Breast epithelium (tissue), 4 donors: ENCODE measurements at places on chromosomes 3 and 15. TPM values are rescaled to one million over a fixed set of nuclear protein-coding genes. Genes with fewer than 3 reads are reported as not detected.
A peak's percentile ranks its signal among the peaks of the same experiment; 100 is the strongest.

The C3orf52 gene
- 0.64 TPM for total RNA-seq

- no peaks in the 10 kb centered on the region for H3K27me3 ChIP-seq
- no peak for DNase-seq
- H3K27ac ChIP-seq: no peak overlapping the region
- H3K4me1 ChIP-seq: no peaks in the 10 kb centered on the region
- no peak overlapping the region for H3K4me3 ChIP-seq
Observed at GRCh38 chr15:72559781-72560180, 85.7 kb downstream of the ARIH1 start.

DNA sequence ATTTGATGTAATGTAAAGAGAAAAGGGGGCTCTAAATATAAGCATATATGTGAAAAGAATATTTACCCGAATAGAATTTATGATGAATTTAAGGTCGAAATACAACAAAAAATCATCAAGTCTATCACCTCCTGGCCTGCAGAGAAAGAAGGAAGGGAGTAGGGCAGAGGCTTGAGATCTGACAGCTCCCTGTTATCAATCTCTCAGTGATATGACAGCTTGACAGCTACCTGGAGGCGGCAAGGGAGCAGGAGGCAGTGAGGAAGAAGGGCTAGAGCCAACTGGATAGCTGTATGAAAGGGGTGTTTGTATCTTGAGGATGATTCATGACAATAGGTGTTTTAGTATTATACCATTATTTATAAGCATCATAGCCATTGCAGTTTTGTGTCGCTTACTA lies 299.8 kb upstream of the DNAJC19 start:
- H3K27ac ChIP-seq: no peak overlapping the region
- H3K4me1 ChIP-seq: no peaks in the 10 kb centered on the region
- H3K36me3 ChIP-seq: no peaks in the 10 kb centered on the region

GRCh38 chr3:151084893-151085226 lies 604 bp upstream of the MED12L start:
- DNase-seq: no peak
- no peak overlapping the region for H3K27ac ChIP-seq
- no peaks in the 10 kb centered on the region for H3K36me3 ChIP-seq
- H3K4me1 ChIP-seq: no peaks in the 10 kb centered on the region

The KLHDC8B gene
- total RNA-seq: 106 TPM

GRCh38 chr3:180179562-180179961 lies 142.8 kb upstream of the PEX5L start:
- DNase-seq: no peak
- no peaks in the 10 kb centered on the region for H3K27me3 ChIP-seq
- no peaks in the 10 kb centered on the region for H3K36me3 ChIP-seq

- DNase-seq: no peak
- H3K27me3 ChIP-seq: no peaks in the 10 kb centered on the region
- no peaks in the 10 kb centered on the region for H3K36me3 ChIP-seq
- no peak overlapping the region for H3K27ac ChIP-seq
Observed at GRCh38 chr3:190455828-190456227, 6.1 kb upstream of the TMEM207 start.

DNA sequence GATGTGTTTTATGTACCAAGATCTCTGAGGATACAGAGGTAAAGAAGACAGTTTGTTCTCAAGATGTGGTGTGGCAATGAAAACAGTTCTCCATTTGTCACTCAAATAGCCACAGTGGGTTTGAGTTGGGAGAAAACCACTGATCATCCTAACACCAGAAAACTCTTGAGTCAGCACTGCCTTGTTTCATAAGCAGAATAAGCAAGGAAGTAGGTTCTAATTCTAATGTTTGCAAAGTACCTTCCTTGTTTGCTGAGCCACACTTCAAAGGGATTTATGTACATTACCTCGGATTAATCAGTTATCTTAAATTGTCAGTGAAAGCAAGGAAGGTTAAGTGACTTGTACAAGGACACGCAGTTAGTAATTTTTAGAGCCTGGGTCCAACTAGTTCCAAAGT lies 107.8 kb upstream of the BOC start:
- DNase-seq: no peak
- no peak overlapping the region for H3K27ac ChIP-seq
- H3K36me3 ChIP-seq: no peaks in the 10 kb centered on the region
- H3K27me3 ChIP-seq: no peaks in the 10 kb centered on the region
- no peaks in the 10 kb centered on the region for H3K4me1 ChIP-seq

DNA sequence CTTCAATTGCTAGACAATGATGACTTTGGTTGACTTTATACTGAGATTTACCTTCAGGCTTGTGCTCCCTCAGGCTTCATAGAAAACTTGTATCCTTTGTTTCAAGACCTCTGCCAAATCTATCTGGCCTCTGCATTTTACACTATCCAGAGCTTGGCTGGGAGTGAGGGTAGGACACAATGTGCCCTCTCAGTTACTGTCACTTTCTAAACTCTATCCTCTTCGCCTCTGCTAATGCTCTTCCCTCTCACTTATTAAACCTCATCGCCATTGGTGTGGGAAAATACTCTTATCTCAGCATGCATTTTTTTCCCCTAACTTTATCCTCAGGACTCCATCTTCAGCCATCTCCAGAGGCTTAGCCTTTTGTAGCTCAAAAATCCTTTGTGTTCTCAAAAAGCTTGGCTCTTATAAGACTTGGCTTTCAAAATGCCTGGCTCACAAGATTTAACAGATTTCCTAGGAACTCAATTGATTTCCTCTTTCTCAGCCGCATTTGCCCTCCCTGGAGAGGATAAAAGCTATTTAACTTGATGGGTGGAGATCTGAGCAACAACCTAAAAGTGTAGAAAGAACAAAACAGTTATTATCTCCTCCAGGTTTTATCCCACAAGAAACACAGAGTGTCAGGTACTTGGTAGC lies 28.3 kb downstream of the SUCNR1 start:
- no peak overlapping the region for H3K4me3 ChIP-seq
- no peaks in the 10 kb centered on the region for H3K27me3 ChIP-seq
- no peaks in the 10 kb centered on the region for H3K36me3 ChIP-seq
- H3K27ac ChIP-seq: no peak overlapping the region

- no peaks in the 10 kb centered on the region for H3K27me3 ChIP-seq
- no peaks in the 10 kb centered on the region for H3K36me3 ChIP-seq
- DNase-seq: no peak
- H3K4me3 ChIP-seq: no peak overlapping the region
Observed at GRCh38 chr3:72259755-72260587, 475.0 kb upstream of the PROK2 start.

The WDR72 gene
- total RNA-seq: not detected

DNA sequence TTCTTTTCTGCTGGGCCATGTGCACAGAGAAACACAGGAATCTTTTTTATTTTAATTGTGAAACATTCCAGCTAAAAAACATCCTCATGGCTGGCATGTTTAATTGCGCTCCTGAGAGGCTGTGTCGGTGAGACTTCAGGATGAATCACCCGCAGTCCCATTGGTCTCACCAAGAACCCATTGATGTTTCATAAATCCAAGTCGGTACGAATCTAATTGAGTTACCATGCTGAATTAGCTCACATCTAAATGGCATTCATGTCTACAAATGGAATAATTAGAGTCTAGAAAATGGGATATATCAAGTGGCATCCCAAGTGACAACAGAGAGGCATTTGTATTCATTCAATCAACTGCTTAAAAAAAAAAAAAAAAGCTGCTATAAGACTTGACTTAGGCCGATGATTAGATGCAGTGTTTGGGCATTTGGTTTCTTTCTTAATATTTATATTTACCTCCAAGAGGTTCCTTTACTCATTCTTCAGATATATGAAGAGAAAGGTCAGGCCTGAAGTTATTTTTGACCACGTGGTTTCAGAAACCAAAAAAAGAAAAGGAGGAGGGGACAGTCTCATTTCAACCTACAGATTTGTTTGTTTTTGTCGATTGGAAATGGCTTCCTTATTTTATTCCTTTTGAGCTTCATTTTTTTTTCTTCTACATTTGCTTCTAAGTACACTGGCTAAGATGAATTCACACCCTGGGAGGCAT lies 79.1 kb upstream of the FOXB1 start:
- no peak for DNase-seq
- no peaks in the 10 kb centered on the region for H3K27me3 ChIP-seq
- no peak overlapping the region for H3K4me3 ChIP-seq
- H3K27ac ChIP-seq: no peak overlapping the region
- no peaks in the 10 kb centered on the region for H3K4me1 ChIP-seq

- H3K4me1 ChIP-seq: no peaks in the 10 kb centered on the region
- no peak for DNase-seq
- H3K27me3 ChIP-seq: no peaks in the 10 kb centered on the region
- H3K4me3 ChIP-seq: no peak overlapping the region
Observed at GRCh38 chr3:49222002-49222401, 50.6 kb downstream of the KLHDC8B start.

DNA sequence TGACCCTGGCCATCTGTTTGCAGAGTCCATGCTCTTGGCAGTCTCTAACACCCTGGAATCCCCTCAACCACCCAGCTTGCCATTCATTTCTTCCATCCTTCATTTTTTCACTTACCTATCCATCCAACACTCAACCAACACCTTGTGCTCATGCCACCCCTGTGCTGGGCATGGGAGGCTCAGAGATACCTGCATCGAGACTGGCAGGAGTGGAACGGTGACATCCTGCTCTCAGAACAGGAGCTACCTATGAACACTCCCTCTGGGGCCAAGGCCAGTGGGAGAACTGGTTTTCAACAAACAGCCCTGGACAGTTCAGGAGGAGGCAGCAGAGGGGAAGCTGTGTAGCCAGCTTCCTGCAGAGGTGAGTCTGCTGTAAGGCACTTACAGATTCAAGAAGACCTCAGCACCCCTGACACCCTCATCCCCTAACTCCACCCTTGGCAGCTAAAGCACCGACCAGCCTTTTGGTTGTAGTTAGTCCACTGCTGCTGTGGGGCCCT lies 19.5 kb upstream of the ATP2B2 start:
- no peak for DNase-seq
- H3K4me3 ChIP-seq: no peak overlapping the region
- H3K27me3 ChIP-seq: no peaks in the 10 kb centered on the region
- H3K4me1 ChIP-seq: no peaks in the 10 kb centered on the region
- no peak overlapping the region for H3K27ac ChIP-seq
- H3K36me3 ChIP-seq: no peaks in the 10 kb centered on the region

The APPL1 gene
- 58.3 TPM for total RNA-seq

DNA sequence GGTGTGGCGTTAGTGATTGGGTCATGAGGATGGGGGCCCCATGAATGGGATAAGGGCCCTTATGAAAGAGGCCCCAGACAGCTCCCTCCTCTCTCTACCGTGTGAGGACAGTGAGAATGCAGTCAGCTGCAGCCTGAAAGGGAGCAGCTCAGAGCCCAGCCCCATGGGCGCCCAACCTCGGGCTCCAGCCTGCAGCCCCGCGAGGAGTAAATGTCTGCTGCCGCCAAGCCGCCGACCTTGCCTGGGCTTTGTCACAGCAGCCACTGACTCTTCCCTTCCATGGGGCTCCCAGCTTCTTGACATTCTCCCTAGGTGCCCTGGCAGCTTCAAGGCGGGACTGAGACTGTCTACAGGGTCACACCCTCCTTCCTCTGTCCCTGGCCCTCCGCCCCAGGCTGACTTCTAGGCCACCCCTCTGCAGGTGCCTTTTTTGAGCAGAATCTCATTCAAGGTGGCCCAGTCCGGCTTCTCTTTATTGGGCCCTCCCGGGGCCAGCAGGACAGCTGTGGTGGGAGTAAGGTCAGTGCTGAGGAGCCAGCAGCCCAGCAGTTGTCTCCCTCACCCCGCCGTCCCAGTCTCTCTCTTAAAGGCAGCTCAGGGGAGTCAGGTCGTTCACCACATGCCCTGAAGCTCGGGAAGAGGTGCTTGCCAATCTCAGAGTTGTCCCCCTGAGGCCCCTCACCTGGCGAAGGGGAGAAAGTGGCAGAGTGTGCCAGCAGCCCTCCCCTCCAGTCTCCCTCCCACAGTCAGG lies 18.7 kb upstream of the PRR20G start:
- H3K27ac ChIP-seq: no peak overlapping the region
- H3K36me3 ChIP-seq: no peaks in the 10 kb centered on the region
- H3K27me3 ChIP-seq: no peaks in the 10 kb centered on the region
- no peaks in the 10 kb centered on the region for H3K4me1 ChIP-seq
- H3K4me3 ChIP-seq: no peak overlapping the region

The TM4SF1 gene
- total RNA-seq: 48.5 TPM

GRCh38 chr3:167978071-167978470 lies 117.7 kb downstream of the GOLIM4 start:
- no peaks in the 10 kb centered on the region for H3K36me3 ChIP-seq
- no peak for DNase-seq
- H3K4me3 ChIP-seq: no peak overlapping the region
- H3K4me1 ChIP-seq: no peaks in the 10 kb centered on the region
- no peak overlapping the region for H3K27ac ChIP-seq

- DNase-seq: no peak
- no peak overlapping the region for H3K27ac ChIP-seq
- H3K27me3 ChIP-seq: no peaks in the 10 kb centered on the region
- H3K36me3 ChIP-seq: no peaks in the 10 kb centered on the region
- no peak overlapping the region for H3K4me3 ChIP-seq
Observed at GRCh38 chr3:149266736-149267135, 45.1 kb upstream of the CP start.

The FES gene
- total RNA-seq: 41.4 TPM

- H3K4me3 ChIP-seq: no peak overlapping the region
- DNase-seq: no peak
- no peaks in the 10 kb centered on the region for H3K36me3 ChIP-seq
Observed at GRCh38 chr3:123480428-123480827, 31.5 kb upstream of the ADCY5 start.

DNA sequence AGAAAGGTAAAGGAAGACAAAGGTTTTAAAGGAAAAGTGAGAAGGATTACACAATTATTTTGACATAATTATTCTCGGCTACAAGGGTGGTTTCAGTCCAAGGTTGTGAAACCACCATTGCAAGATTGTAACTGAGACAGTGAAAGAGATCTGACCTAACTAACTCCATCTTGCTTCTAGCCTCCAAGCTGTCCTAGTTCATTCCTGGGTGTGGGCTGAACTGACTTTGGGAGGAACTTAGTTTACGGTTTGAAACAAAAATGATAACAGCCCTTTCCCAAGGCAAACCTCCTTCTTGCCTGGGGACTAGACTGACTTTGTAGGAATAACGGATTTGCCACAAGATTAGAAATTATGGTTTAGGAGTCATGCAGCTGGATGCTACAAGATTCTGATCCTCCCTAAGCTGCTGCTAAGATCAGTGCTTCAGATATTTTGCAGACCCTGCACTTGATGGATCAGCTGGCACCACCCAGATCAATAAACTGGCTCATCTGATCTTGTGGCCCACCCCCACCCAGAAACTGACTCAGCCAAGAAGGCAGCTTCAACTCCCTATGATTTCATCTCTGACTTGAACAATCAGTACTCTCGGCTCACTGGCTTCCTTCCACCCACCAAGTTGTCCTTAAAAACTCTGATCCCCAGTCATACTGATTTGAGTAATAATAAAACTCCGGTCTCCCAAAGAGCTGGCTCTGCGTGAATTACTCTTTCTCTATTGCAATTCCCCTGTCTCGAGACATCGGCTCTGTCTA lies 57.7 kb upstream of the AADACL2 start:
- no peaks in the 10 kb centered on the region for H3K4me1 ChIP-seq
- no peak overlapping the region for H3K4me3 ChIP-seq
- no peaks in the 10 kb centered on the region for H3K27me3 ChIP-seq
- H3K27ac ChIP-seq: no peak overlapping the region
- no peaks in the 10 kb centered on the region for H3K36me3 ChIP-seq
- DNase-seq: no peak

GRCh38 chr15:100114571-100114970 lies 227.2 kb downstream of the ADAMTS17 start:
- H3K27me3 ChIP-seq: no peaks in the 10 kb centered on the region
- no peaks in the 10 kb centered on the region for H3K4me1 ChIP-seq
- H3K4me3 ChIP-seq: peak overlapping the region; percentile 39
- H3K27ac ChIP-seq: peak overlapping the region; percentile 65
- DNase-seq: no peak

The GOLGA8B gene
- 180 TPM for total RNA-seq

The LARP6 gene
- 72.5 TPM for total RNA-seq

The CYP8B1 gene
- total RNA-seq: not detected
